GM12892 (cell line): ENCODE measurements at places on chromosomes 7 and 10.

DNA sequence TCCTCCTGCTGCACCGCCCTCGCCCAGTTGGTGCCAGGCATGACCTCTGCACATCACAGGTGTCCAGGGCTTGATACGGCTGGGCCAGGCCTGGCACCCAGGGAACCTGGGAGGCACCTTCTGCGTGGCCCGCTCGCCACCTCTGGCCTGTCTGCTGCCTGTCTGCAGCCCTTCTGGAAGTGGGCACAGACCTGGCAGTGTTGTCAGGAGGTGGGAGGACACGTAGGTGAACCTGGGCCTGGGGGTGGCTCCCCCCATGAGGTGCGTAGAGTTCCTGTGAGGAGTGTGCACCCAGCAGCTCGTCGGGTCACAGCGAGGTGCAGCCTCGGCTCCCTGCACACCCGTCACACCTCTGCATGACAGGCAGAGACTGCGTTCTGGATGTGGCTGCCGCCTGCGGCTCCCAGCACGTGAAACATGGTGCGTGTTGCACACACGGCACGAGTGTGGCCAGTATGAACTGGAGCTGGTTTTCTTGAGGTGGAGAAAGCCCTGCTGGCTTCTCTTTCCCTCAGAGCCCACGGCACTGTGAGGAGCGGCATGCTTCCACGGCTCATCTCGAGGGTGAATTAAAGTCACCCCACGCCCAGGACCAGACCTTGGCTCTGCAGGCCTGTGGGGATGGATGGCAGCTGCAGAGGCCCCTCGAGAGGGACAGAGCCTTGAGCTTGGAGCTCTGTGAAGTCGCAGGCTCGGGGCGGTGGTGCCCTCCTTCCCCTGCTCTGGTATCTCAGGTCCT lies 24.8 kb downstream of the INPP5A start:
- DNase-seq: no peak

- no peak for DNase-seq
Observed at GRCh38 chr10:121576139-121576538, 22.1 kb downstream of the FGFR2 start.

DNA sequence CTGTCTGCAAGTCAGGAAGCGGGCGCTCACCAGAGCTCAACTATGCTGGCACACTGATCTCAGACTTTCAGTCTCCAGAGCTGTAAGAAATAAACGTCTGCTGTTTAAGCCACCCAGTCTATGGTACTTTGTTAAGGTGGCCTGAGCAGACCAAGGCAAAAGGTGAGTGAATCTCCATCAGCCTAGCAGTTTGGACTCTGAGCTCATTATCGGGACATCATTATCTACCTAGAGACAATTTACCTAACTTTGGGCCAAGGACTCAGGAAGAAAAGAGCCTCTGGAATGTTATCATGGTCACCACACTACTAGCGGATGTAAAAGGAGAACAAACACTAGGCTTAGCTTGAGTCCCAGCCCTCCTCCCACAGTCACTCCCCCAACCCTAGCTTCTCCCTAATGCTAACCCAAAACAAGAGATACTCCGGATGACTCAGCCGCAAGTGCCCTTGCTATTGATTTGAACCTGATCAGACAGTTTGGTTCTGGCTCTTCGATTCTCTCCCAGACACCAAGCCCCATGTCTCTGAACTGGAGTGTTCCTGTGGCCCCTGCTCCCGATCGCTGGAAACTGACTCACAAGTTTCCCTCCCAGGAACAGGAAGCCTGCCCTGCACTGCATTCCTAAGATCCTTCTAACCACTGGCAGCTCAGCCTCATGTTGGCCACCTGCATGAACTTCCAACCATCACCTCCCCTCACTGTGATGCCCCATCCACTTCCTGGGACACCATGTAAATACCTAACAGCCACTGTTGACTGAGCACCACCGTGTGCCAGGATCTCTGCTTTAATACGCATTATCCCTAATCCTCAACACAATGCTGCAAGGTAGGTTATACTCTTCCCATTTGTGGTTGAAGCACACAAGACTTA lies 34.5 kb downstream of the CREB3L2 start:
- DNase-seq: no peak

GRCh38 chr7:48041653-48041970 lies 6.3 kb downstream of the C7orf57 start:
- DNase-seq: no peak

GRCh38 chr10:6569259-6569658 lies 10.8 kb downstream of the PRKCQ start:
- no peak for DNase-seq

DNA sequence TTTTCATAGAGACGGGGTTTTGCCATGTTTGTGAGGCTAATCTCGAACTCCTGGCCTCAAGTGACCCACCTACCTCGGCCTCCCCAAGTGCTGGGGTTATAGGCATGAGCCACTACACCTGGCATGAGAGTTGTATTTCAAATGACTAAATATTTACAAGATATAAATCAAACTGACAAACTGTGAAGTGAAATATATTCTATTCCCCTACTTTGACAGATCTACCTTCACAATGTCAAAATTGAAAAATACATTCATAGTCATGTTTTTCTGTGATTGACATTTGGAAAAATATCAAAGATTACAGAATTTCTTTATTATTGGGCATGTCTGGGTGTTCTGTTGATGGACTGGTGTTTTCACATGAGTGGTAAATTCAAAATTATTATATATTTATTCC lies 16.4 kb upstream of the SNX10 start:
- no peak for DNase-seq

DNA sequence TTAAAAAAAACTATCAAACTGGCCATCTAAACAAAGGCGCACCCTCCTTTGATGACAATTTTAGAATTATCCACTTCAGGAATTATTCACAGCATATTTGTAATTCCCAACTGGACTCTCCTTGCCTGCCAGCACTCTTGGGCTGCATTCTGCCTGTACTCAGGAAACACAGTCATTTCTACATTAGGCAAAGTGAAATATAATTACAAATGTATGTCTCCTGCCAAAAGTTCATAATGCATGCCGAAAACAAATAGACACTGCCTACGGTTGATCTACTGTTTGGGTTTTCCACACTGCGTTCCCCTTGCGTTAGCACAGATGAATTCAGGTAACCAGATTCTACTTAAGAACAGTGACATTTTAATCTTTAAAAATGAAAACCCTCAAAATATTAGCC lies 1.9 kb downstream of the HGF start:
- DNase-seq: no peak

DNA sequence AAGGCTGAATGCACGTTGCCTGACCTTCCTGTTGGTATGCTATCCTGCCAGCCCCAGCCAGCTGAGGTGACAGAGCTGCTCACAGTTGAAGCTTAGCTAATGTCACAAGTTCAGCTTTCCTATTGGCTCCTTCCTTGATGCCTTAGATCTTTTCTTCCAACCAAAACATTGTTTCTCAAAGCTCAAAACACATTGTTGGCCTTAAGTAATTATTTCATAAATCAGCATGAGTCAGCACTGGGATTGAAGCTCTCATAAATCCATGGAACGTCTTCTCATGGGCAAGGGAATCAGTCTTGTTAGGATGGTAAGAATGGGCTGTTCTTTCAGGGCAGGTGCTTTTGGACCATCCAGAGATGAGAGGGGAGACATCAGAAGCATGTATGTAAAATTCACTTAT lies 128.1 kb upstream of the SAMD8 start:
- DNase-seq: no peak

GRCh38 chr10:35379226-35380137 lies 43.2 kb downstream of the CCNY start:
- DNase-seq: no peak

- DNase-seq: no peak
Observed at GRCh38 chr7:147535701-147536111, 1054.9 kb upstream of the C7orf33 start.

GRCh38 chr7:39624935-39625694 lies 1.7 kb downstream of the RALA start:
- no peak for DNase-seq

GRCh38 chr7:21617916-21618390 lies 75.1 kb downstream of the DNAH11 start:
- DNase-seq: no peak

DNA sequence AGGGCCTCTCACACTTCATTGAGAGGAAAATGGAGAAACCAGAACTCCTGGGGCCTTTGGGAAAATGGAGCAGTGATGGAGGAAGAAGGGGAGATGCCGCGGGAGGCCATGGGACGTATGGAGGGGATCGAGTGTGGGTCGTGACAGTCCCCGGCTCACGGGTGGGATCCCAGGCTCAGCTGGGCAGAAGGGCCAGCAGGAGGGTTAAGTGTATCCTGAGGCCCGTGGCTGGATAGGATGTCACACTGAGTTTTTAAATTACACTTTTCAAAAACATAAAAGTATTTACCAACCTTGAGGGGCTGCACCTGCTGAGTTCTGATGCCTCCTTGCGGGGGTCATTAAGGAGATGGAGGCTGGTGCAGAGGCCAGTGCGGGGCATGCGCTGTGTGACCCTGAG lies 28.0 kb upstream of the PSMG3 start:
- DNase-seq: no peak

DNA sequence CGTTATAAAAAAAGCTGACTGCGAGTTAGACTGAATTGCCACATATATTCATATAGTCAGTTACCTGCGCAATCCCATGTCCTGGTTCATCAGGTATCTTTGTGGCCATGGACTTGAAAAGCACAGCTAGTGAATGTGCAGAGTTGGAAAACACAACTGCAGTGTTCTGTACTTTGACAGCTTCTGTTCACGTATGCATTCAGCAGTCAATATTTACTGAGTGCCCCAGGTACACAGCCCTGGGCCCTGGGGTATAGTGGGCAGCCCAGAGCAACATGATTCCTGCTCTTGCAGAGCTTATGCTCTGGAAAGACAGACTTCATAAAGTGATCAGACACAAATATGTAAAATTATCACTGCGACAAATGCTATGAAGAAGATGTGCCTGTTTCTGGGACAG lies 313.9 kb downstream of the PHTF2 start:
- DNase-seq: no peak

- no peak for DNase-seq
Observed at GRCh38 chr10:98589007-98589406, 142.3 kb upstream of the HPS1 start.

DNA sequence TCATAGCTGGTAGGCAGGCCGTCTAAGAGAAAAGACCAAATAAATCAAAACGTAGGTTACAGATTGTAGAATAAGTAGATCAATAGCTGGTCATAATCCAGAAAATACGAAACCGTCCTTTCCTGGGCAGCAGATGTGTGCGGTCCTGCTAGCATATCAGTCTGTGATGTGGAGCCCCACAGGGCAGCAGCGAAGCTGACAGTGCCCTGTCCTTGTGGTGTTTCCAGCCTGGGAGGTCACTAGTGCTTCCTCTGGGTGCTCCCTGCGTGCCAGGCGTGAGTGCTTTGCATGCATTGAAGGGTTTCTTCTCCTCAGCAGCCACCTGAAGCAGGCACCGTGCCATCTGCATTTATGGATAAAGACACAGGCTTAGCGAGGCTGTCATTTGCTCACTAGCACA lies 41.7 kb downstream of the IL15RA start:
- DNase-seq: no peak

GRCh38 chr7:21753071-21753470 lies 192.6 kb downstream of the CDCA7L start:
- no peak for DNase-seq

- no peak for DNase-seq
Observed at GRCh38 chr7:94154858-94155257, 150.7 kb upstream of the BET1 start.

DNA sequence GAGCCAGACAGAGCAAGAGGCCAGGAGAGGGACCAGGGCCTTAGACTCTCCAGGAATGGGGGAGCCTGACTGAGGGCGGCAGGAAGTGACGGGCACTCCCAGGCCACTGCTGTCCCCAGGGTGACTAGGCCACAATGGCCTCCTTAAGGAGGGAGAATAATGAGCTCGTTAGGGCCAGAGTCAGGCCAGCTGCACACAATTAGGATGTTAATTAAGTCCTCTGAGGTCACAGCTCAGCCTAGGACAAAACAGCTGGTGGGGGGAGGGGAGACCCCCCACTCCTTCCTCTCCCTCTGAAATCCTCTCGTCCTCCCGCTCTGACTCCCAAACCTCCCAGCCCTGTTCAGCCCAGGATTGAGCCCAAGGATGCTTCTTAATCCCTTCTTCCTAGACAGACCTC lies 143.0 kb downstream of the NEURL1 start:
- DNase-seq: no peak

GRCh38 chr7:55063633-55064032 lies 44.8 kb downstream of the EGFR start:
- no peak for DNase-seq
